ENCODE measurements at places on chromosomes 3 and 15. TPM values are rescaled to one million over a fixed set of nuclear protein-coding genes. Genes with fewer than 3 reads are reported as not detected.

Gene CSTA
- 0.27 TPM for total RNA-seq

Gene LTK
- 1.6 TPM for total RNA-seq

Gene MDFIC2
- not detected for total RNA-seq

GRCh38 chr15:90901175-90902039 is 1.7 kb upstream of the MAN2A2 start:
- DNase-seq = no peak

DNA sequence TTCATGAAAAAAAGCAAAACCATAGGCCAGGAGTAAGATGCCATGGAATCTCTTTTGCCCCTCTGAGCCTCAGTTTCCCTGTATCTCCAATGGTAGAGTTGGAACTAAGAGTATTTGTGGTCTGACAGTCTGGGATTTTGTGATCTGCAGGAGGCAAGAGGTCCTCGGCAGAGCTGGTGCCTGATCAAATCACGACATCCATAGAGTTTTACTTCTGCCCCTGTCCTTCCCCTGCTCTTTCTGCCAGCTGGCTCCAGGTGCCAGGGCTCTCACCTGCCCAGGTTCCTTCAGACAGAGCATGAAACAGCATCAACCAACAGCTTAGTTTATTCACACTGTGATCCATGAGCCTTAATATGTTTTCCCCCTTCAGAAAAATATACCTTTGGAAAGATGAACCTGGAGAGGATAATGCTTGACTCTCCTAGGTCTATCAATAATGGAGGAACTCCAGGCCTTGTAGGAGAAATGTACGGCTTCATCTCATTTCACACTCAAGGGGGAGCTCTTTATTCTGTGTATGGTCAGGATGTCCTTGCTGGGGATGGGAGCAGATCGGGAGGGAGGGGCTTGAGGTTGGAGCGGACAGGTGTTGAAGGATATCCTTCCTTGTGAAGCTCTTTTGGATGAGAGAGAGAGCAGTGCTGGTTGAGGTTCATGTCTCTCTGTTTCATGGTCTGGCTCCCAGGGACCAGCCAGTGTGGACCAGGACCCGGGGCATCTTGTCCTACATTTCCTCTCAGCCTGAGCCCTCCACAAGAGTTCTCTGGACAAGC is 309.9 kb downstream of the RPLP1 start:
- DNase-seq = peak; percentile 22

Measured in hematopoietic multipotent progenitor cell (in vitro differentiated cells).